ENCODE measurements at places on chromosomes 3 and 15. TPM values are rescaled to one million over a fixed set of nuclear protein-coding genes. Genes with fewer than 3 reads are reported as not detected.

Gene CCNB2
- total RNA-seq, result 374 TPM

- peak; percentile 38 for DNase-seq
These were observed 147.7 kb downstream of the CADPS start for GRCh38 chr3:62727536-62727935.

DNA sequence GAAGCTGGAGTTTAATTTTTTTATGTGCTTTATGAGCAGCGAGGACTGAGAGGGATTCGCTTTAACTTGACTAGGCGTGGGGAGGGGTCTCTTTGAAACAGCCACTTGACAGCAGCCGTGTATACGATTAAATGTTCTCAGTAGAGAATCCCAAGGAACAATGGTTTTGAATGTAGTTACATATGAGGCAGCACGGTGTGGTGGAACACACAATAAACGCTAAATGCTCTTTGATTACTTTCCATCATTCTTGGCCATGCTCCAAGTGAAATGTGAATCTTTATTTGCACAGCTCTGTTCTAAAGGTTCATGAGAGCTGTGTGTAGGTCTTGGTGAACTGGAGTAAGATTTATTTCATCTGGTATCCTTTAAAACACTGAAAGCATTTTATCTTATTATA lies 251.4 kb upstream of the TGFBR2 start:
- no peak for DNase-seq

Gene CLASP2
- total RNA-seq, result 125 TPM

Gene GCNT3
- total RNA-seq, result not detected

GRCh38 chr3:99087277-99087676 lies 185.8 kb upstream of the DCBLD2 start:
- no peak for DNase-seq
